ENCODE measurements at places on chromosomes 16 and 17.

- no peak for DNase-seq
Measured at GRCh38 chr16:12958366-12958765, 57.0 kb downstream of the SHISA9 start.

GRCh38 chr16:14028202-14028601 is 42.9 kb upstream of the MRTFB start:
- no peak for DNase-seq

DNA sequence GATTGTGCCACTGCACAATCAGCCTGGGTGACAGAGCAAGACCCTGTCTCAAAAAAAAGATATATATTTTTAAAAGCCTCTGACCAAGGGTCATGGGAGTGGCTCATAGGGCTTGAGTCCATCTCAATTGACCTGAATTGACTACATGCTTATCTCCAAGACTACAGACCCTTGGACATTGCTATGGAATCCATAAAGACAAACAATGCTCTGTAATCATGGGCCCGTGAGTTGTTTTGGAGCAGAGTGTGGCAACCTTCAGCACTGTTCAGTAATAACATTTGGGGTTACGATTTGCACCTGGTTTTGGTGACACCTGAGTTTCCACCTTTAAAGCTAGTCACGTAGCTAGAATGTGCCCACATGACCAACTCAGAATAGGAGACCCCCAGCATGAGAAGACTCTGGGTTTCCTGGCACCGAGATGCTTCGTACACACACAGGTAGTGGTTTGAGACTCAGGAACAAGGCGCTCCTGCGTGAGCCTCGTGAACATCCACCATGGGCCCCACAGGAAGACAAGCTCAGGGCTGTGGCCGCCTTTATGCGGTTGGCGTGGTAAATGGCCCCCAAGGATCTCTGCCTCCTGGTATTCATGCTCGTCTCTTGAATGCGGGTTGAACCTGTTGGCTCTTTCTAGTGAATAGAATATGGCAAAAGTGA is 66.6 kb upstream of the RPH3AL start:
- no peak for DNase-seq

DNA sequence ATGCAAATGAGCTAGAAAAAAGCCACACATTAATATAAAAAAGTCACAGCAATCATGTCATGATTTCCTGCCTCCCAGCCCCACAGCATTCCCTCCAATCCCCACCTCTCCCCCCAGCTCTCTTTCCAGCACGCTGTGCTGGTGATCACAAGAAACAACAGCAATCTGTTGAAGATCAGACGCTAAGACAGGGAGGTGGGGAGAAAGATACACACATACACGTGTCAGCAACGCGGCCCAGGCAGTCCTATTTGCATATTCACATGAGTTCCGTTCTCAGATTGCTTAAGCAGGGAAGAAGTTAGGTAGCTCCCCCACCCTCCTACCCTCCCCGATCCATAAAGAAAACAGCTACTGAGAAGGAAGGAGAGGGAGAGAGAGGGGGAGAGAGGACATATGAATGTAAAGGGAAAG is 405.5 kb upstream of the PSMD7 start:
- DNase-seq, result peak; percentile 12

DNA sequence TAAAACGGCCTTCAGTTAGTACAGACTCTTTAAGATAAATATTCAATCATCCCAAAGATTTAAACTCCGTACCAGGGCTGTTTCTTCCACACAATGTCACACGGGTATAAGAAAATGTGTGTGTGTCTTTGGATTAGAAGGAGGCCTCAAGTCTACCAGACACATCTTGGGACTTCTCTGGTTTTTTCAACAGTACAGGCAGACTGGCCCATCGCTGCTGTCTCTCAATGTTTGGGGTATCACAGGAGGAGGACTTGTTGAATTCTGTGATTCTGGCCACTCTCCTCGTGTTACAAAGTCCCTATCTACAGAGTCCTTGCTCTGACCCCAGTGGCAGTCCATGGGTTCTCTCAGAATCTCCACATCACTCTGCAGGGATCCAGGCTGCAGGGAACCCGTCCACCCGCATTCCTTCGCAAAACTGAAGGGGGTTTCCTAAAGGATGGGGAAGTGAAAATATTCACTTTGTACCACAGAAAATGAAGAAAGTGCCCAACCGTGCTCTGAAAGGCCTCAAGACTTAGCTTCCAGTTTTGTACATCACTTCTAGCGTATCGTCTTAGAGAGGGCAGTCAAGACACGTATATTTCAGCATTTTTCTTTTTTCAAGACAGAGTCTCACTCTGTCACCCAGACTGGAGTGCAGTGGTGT is 373.2 kb downstream of the NPIPA8 start:
- DNase-seq, result no peak

- DNase-seq, result no peak
Measured at GRCh38 chr17:82977606-82978005, 101.8 kb upstream of the METRNL start.

- DNase-seq, result no peak
Measured at GRCh38 chr16:87295661-87296531, 21.3 kb downstream of the C16orf95 start.

DNA sequence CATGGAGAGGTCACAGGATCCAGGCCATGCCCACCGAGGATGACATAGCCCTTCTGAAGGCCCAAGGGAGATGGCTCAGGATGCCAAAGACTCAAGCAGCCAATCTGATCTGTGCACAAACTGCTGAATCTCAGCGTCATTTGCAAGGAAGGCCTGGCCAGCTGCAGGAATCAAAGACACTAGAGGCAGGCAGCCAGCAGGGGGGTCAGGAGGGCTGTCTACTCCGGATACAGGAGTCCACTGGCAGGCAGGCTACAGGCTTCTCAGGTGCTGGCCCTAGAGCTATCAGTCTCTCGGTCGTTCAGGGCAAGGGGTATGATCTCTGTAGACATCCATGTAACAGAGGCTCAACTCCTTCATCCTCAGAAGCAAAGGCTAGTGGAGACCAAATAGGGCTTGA is 1735.3 kb downstream of the TP53TG3F start:
- DNase-seq, result no peak

DNA sequence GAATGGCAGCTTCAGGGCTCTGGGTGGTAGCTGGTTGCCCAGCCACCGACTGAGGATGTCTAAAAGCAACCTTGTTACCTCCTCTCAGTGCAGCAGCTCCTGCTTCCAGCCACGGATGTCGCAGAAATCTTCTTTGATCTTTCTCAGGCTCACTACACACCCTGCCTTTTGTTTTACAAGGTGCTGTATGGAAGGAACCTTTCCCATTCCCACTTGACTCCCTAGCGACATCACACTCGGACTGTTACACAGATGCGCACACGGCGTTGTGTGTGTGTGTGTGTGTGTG is 135.8 kb upstream of the CPHXL start:
- DNase-seq, result no peak

- DNase-seq, result peak; percentile 82
Measured at GRCh38 chr17:7857713-7858521, at the start of gene CYB5D1. Gene CYB5D1, plus strand, starts transcription at chr17:7858003. Its CDS starts 132 bp downstream, at chr17:7858135.

GRCh38 chr17:73083432-73083831 is 9.1 kb downstream of the SLC39A11 start:
- no peak for DNase-seq

DNA sequence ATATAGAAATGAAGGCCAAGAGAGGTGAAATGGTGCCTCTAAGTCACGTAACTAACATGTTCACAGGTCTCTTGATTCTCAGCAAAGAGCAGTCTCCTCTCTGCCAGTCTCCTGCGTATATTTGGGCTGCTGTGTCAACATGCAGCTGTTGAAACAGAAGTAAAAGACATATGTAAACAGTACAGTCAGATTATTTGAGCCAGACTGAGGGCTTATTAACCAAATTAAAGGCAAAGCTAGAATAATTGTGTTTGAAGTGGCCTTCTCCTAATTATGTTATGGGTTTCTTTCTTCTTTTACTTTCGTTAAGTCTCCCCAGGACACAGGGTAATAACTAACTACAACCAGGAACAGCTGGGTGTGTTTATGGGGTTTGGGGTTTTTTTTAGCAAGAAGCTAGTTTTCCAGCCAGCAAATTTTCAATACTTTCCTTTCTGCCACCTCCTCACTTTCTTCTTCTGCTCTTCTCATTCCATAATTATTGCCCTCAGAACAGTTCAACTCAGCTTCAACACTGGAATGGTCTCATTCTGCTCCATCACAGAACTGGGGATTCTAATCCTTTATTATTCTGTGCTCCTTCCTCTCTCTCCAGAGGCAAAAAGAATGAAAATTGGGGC is 18.4 kb downstream of the G6PC1 start:
- no peak for DNase-seq

GRCh38 chr17:46736100-46736499 is 82.4 kb downstream of the WNT3 start:
- no peak for DNase-seq

GRCh38 chr16:57036945-57037344 is 47.6 kb downstream of the NLRC5 start:
- DNase-seq, result no peak

DNA sequence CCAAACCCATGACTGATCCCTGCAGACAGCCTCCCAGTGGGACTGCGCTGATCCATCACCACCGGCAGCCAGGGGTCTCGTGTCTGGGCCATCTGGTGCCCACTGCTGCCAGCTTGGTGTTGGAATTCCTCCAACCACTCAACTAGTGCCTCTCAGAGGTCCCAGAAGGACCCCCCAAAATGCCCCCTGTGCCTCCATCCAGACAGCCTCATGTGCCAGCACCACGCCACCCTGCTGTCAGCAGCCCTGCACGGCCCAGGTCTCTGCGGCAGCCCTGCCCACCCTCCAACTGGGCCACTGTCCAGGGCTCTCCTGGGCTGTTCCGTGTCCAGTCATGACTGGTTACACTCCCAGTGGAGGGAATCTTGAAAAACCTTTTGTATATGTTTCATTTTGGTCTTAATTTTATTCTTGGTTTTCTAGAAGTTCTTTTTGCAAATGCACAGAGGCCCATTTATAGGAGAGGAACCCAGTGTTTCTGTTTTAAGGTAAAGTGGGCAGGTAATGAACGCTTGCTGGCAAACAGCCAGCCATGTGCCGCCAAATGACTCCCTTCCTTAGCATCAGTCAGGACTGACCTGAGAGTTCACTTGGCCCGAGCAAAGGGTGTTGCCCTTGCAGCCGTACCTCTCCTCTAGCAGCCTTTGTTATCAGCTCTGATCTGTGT is 34.6 kb downstream of the GRIN2C start:
- DNase-seq, result no peak

DNA sequence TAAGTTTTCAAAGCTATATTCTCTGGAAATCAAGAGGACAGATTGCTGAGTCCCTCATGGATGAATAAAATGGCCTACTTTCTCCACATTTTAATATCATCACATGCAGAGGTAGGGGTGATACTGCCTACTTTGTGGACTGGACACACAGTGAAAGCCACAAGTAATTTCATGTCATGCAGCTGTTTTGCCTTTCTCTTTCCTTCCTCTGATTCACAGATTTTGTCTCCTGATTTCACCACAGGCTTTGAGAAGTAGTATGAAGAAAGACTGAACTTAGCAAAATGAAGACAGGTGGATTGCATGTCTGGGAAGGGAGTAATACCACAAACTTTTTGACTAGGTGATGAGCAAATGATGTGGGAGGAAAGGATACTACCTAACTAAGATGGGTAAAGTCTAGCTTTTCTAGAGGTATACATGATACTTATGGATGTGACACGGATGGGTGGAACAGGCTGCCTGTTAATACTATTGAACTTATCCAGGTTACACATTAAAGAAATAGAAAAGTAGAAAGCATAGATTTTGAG is 478.4 kb upstream of the GOT2 start:
- no peak for DNase-seq

GRCh38 chr17:82065638-82066303 is at the start of gene DUS1L:
Gene DUS1L, minus strand, starts transcription at chr17:82065804. Its CDS starts 745 bp downstream, at chr17:82065059.
- no peak for DNase-seq

- DNase-seq, result no peak
Measured at GRCh38 chr16:89143201-89143741, 28.3 kb upstream of the CDH15 start.

DNA sequence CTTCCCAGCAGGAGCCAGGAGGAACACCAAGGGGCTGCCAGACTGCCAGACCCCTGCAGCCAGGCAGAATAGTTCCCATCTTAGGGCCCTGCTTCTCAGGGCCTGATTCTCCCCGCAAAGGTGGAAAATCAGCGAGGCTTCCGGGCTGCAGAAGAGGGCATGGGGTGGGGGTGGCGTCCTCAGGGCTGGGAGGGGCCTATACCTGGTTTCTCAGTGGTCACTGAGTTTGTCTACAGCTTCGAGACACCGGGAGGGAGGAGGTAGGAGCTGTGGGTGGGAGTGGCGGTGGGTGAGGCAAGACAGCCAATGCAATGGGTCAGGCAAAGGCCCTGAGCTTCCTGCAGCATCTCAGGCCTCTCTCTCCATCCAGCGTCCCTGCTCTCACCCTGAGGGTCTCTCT is 14.3 kb downstream of the LRRC75A start:
- DNase-seq, result no peak

GRCh38 chr16:70746040-70746707 is 54.8 kb downstream of the VAC14 start:
- peak; percentile 80 for DNase-seq

DNA sequence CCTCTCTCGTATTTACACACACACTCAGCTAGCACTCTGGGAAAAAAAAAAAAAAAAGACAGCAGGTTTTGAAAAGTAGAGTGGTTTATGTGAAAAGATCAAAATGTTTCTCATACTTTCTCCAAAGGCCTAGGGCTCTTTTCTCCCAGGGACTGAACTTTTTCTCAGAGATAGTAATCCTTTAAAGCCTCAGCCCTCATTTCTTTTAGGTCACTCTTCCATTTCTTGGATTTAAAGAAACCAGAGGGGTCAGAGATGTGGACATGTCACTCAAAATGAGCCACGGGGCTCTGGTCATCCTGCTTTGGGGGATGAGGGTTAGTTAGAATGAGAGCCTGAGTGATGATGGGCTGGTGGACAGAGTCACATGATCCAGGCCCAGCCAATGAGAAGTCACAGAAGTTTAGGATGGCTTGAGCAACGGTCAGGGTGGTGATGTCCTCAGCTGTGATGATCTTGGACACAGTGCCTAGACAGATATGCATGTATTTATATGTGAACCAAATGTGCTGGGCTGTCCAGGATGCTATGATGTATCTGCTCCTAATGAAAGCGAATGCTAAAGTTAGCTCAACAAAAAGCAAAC is 33.7 kb upstream of the AXIN2 start:
- no peak for DNase-seq

DNA sequence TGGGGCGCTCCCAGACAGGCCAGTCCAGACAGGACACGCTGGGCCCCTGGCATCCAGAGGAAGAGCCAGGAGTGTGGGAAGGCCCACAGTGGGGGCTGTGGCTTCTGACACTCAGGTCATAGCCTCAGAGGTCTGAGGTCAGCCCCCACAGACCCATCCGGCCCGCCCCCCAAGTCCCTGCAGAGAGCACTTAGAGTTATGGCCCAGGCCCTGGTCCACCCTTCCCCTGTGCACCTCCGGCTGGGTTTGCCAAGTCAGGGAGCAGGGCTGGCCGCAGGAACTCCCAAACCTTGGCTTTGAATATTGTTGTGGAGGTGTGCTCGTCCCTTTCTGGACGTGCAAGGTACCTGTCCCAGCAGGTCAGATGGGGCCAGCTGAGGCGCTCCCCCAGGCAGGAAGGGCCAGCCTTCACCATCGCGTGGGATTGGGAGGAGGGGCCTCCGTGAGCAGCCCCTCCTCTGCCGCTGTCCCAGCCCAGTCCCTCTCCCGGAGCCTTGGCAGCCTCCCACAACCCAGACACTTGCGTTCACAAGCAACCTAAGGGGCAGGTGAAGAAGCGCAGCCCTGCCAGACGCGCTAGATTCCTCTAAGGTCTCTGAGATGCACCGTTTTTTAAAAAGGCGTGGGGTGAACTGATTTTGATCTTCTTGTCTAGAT is 74.6 kb downstream of the SOCS1 start:
- DNase-seq, result no peak

GRCh38 chr17:57011491-57012015 is 33.6 kb downstream of the SCPEP1 start:
- no peak for DNase-seq

- DNase-seq, result no peak
Measured at GRCh38 chr16:5309946-5310611, 212.5 kb upstream of the EEF2KMT start.

All from H4 (cell line).